ENCODE measurements at places on chromosomes 1 and 21.
A peak's percentile ranks its signal among the peaks of the same experiment; 100 is the strongest.

GRCh38 chr1:95002164-95002539 is 70.6 kb downstream of the ALG14 start:
- no peak for DNase-seq

DNA sequence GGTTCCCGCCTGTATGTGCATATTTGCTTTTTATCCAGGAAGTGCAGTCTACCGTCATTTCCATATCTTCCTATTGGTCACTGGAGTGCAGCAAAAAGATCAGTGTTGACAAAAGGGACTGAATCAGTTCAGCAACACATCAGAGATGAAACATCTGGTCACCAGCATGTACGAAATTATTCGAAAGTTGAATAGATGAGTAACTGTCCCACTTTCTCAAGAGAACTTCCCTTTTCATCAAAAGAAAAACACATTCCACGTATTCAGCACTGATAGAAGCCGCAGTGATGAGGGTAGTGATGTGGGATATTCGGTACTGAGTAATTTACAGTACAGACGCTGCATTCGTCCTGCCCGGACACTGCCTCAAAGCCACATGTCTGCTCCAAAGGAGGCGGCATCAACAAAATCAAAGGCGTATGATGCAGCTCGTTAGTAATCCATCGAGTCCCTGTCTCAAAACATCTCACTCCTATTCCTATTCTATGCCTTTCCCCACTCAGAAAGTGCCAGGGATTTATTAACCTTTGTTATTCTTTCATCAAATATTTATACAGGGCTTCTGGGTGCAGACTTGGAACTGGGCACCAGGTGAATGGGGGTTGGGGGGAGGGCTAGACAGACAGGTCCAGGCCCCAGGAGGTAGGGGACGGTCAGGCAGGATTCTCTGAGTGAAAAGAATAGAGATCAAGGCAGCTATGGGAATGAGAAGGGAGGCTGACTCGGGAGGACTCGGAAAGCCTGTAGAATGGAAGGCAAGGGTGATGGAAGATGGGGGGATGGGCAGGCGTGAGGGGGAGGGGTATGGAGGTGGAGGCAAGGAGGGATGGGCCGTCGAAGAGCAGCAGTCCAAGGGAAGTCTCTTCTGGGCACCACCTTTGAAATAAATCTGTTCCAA is 79.5 kb upstream of the SLC45A1 start:
- DNase-seq = peak; percentile 34

DNA sequence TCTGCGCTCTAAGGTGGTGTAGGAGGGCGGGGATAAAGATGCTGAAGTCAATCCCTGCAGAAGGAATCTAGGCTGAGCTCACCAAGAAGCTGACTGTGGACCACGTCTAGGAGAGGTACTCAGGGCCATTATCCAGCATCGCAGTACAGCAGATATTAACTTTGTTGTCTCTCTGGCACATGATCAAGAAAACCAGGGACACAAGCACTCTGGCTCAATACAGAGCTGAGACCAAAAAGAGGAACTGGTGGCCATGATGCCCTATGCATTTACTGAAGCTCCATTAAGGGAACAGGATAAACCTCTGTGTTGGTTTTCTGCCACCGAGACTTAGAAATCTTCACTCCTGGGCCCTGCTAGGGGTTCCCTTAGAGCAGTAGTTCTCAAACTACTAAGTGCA is 38.0 kb upstream of the ANGPTL7 start:
- no peak for DNase-seq

DNA sequence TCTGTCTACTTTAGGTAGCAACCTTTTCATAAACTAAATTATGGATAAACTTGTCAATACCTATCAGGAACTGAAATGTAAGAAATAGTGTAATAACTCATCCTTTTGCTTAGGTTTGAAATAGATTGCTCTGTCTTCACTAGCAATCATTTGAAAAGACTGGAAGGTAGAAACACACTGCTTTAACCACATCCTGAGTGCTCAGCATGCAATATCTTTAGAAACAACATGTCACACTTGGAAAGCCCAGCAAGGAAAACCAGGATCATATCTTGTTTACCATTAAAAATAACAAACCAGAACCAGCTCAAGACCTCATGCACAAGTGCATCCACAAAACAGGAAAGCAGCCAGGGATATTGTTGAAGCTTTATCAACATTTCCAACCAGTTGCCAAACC is 3.6 kb downstream of the KCNJ6 start:
- no peak for DNase-seq

DNA sequence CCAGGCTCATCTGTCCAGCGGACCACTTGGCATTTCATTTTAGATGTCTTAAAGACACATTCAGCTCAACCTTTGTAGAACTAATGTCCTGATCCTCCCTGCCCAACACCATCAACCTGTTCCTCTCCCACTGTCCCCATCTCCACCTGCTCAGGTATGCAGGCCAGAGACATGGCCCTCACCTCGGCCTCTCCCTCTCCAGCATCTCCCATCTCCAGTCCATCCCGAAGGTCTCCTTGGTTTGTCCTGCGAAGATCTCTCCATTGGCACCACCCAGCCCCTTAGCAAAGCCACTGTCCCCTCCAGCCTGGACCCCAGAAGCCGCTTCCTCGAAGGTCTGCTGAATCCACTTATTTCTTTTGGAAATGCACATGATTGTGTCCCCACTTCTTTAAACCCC is 20.9 kb upstream of the KCNC4 start:
- DNase-seq = no peak

GRCh38 chr1:234205966-234206365 is 167.3 kb upstream of the COA6 start:
- DNase-seq = no peak

- DNase-seq = no peak
These were observed 216.0 kb downstream of the S1PR1 start for GRCh38 chr1:101452825-101453224.

DNA sequence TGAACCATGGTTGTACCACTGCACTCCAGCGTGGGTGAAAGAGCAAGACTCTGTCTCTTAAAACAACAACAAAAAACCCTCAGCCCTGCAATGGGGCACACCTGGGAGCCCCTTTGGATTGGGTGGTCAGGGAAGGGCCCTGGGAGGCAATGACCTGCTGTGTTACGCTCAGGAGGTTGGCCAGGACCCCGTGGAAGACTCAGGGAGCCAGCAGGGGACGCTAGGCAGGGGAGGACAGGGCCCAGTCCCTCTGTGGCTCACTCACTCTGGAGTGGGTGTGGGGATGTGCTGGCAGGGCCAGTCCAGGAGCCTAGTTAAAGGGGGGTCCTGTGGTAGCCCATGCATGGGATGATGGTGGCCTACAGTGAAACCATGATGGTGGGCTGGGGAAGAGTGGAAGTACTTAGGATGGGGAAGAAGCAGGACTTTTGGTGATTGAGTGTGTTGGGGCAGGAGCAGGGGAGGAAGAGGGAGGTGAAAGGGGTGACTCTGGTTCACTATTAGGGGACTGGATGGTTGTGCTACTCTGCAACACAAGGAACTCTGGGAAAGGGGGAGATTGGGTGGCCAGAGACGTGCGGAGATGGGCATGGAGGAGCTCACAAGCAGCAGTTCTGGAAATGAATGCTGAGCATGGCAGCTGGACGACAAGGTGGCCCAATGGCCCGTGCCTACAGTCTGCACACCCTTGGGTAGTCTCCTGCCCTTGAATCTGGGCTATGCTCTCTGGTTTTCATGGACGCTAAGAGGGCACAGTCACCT is 56.3 kb upstream of the FAM20B start:
- no peak for DNase-seq

DNA sequence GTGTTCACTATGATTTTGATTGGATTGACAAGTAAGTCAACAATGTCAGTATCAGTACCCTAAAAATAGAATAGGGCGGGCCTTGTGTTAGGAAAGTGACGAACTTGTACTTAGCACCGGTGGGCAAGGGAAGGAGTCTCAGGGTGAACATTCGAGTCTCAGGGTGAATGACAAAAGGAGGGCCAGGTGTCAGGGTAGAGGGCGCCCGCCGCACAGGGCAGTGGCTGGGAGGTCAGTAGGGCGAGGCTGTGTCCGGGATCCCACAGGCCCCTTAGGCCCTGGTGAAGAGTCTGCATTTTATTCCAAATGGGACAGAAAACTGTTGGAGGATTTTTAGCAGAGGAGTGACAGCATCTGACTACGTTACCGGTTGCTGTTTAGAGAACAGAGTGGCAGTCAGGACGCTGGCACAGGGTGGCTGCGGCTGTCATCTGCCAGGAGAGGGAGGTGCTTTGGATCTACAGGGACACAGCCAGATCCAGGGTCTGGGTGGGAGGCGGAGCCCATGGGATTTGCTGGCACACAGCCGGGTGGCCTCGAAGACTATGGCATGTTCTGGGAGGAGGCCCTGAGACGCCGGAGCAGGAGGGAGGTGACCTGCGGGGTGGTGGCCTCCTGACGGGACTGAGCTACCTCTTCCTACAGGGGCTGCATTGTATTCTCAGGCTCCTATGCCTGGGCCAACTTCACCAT is 11.0 kb downstream of the AGTRAP start:
- DNase-seq = no peak

GRCh38 chr1:66402194-66402593 is 131.8 kb upstream of the SGIP1 start:
- peak; percentile 29 for DNase-seq

DNA sequence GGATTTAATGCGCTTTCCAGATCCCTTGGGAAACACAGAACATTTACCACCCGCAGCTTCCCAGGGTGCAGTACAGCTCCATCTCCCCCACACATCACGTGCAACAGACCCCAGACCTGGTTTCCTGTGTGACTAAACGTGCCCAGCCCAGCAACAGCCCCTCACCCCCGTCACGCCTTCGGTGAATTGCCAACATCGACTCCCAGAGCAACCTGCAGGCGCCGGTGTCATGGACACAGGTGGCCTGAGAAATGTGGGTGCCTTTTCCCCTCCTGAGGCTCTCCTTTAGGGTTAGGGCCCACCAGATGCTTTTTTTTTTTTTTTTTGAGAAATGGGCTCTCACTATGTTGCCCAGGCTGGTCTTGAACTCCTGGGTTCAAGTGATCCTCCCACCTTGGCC is 24.2 kb upstream of the SUMO3 start:
- DNase-seq = no peak

GRCh38 chr1:71233645-71234044 is 152.8 kb upstream of the ZRANB2 start:
- DNase-seq = no peak

GRCh38 chr1:154955039-154955717 is 721 bp downstream of the PBXIP1 start:
- peak; percentile 37 for DNase-seq

GRCh38 chr21:34904526-34905217 is 144.4 kb downstream of the RUNX1 start:
- no peak for DNase-seq

- DNase-seq = no peak
These were observed 67.9 kb upstream of the ZNF326 start for GRCh38 chr1:89927049-89927448.

DNA sequence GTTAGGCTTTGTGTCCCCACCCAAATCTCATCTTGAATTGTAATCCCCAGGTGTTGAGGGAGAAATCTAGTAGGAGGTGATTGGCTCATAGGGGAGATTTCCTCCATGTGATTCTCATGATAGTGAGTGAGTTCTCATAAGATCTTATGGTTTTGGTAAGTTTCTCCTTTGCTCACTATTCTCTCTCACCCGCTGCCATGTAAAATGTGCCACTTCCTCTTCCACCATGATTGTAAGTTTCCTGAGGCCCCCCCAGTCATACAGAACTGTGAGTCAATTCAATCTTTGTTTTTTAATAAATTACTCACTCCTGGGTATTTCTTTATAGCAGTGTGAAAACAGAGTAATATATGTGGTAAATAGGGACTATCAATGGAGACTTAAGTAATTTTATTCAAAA is 434.5 kb upstream of the OLFM3 start:
- no peak for DNase-seq

DNA sequence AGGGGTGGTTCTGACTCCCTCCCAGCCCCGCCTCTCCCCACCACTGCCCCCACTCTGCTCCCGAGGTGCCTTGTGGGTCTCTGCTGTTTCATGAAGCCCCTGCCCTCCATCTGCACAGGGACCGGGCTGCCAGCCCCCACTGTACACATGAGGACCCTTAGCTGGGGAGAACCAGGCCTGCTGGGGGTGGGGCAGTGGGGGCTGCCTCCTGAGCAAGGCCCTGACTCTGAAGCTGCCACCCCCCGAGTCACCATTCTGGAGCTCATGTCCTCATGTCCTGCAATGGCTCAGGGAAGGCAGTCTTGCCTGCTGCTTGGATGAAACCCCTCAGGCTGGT is 8.4 kb downstream of the HES3 start:
- no peak for DNase-seq

GRCh38 chr21:31902438-31902837 is 29.6 kb downstream of the HUNK start:
- peak; percentile 84 for DNase-seq

GRCh38 chr1:40986956-40987355 is 7.5 kb downstream of the CTPS1 start:
- DNase-seq = no peak

- no peak for DNase-seq
These were observed 743 bp downstream of the CD52 start for GRCh38 chr1:26318338-26319064.

DNA sequence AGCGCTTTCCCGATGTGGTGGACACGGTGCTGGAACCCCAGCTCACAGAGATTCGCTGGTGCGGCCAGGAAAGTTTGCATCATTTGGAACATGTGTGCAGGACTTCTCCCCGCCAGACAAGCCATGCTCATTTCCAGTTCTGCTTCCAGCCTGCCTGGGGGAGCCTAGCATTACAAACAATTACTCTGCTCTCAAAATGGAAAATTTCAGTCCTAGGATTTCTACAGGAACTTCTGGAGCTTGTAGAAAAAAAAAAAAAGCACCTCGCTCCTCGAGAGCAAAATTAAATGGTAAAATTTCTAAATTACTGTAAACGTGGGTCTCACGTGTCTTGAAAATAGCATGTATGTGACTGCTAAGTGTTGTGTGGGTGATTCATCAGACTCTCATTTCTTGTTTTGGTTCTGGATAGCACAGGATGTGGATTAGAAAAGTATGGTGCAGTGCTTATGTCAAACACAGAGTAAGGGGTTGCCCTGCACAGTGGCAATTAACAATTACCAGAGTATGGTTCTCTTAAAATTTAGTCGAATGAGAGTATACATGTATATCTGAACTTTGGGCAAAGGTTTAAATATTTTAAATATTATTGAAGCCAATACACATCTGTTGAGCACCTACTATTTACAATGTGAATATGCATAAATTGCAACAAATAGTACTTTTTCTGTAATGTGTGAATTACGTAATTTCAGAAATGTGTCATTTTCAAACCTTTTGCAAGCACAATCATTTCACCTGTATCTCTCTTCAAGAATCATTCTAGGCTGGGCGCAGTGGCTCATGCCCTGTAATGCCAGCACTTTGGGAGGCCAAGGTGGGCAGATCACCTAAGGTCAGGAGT is 61.8 kb upstream of the PTGFRN start:
- DNase-seq = no peak

All from NCI-H1417 (cell line).